Right hindlimb (tissue), 1 donor: ENCODE measurements at places on chromosomes 2 and 18.

- DNase-seq, result no peak
Measured at GRCh38 chr2:99756059-99756458, 266.2 kb upstream of the REV1 start.

- DNase-seq, result no peak
Measured at GRCh38 chr18:32802591-32803451, 30.0 kb upstream of the KLHL14 start.

- no peak for DNase-seq
Measured at GRCh38 chr2:127643439-127644065, 2.4 kb upstream of the GPR17 start.

DNA sequence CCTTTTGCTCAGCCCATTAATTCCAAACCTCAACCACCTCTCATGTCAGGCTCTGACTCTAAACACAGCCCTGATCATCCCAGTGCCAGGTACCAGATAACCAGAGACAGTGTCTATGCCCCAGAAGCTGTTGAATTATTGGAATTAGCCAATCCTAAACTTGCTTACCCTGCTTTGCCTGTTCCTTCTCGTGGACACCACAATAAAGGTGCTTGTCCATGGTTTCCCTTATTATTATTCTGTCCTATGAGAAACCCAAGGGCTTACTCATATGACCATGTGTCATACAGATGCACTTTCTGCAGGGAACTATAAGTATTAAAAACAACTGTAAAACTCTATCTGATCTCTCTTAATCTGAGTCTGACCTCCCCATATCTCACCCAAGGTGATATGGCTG is 2193.8 kb upstream of the PIK3C3 start:
- DNase-seq, result no peak

GRCh38 chr2:105114551-105114950 is 76.7 kb downstream of the MRPS9 start:
- DNase-seq, result no peak

- DNase-seq, result no peak
Measured at GRCh38 chr2:119730671-119731177, 29.0 kb upstream of the PTPN4 start.

GRCh38 chr2:88554189-88554588 is 73.1 kb downstream of the EIF2AK3 start:
- no peak for DNase-seq

DNA sequence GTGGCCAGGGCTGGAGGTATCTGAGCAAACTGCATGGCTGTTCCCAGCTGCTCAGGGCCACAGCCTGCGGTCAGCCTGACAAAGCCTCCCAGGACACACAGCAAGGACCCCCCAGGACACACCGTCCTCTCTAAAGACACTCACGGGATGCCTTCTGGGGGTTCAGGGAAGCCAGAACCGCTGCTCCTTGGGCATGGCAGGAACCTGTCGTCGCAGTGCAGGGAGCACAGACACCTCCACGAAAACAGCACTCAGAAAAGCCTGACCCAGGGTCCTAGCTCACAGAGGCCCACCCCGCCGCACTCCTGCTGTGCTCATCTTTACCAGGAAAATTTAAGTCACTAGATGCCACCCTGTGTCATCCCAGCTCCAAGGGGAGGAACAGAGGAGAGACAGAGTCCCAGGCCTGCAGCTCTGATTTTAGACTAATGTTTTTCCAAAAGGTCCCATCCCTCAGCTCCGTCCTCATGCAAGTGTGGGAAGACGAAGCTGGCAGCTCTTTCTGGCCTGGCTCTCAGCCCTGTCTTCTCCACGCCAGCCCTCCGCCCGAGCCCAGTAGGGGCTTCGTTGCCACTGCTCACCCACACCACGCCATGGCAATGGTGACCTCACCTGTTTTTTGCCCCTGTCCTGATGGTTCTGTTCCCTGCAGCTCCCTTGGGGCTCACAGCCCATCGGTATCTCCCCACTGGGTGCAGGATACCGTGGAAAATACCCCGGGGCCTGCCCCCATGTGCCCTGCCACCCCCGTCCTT is 23.9 kb upstream of the SLC66A3 start:
- no peak for DNase-seq

DNA sequence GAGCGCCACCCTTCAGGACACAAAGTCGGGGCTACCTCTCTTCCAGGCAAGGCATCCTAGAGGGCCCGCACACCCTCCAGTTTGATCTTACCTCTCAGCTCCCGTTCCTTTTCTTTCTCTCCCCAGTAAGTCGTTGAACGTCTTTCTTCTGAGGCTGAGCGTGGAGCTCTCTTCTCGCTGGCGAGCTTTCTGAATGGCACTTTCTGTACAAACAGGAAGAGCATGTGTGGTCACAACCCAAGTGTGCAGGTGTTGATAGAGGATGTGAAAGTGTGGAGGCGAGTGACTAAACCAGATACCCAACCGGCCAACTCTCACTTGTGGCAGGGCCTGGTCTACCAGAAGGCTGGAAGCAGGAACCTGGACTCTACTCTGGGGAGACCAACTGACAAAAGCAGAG is at the start of gene AFF3:
TSS of gene AFF3 (minus strand) at position 198 of the 400 bp plus-strand sequence. CDS start 38,136 bp downstream, outside the sequence.
- no peak for DNase-seq

- no peak for DNase-seq
Measured at GRCh38 chr2:6924101-6924923, 7.1 kb downstream of the RNF144A start.

DNA sequence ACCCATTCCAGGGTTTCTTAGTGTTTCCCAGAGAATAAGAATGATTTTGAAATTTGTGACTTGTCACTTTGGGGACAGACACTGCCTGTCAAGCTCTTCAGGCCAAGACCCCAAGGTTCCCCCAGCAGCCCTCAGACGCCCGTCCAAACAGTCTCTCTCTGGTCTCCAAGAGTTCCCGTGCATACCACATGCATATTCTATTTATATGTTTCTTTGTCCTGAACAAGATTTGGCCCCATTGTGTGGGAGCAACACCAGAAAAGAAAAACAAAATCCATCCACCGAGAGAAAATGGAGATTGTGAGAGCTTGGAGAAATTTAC is 52.2 kb upstream of the CTAGE1 start:
- no peak for DNase-seq

DNA sequence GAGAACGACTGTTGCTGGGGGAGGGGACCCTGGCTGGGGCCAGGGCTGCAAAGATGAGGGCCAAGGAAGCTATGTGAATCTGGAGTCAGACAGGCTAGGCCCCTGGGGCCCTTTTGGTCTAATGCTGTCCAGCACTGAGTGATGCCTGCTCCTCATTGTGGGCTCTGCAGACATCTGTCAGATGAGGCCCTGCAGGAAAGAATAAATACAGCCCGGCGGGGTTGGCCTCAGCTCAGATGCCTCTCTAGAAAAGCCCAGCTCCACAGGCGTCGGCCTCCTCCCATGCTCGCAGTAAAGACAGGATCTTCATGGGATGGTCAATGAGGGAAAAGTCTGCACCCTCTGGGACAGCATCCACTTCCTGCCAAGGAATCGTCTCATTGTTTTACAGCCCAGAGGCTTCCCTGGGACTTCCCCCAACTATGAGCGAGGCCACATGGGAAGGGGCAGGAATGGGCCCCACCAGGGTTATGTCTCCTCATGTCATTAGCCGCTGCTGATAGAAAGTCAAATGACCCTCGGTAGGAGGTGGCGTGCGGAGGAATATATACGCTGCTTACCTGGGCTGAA is 125.8 kb upstream of the GLI2 start:
- DNase-seq, result no peak

GRCh38 chr2:15511686-15512085 is 49.4 kb downstream of the NBAS start:
- no peak for DNase-seq

- DNase-seq, result no peak
Measured at GRCh38 chr2:26651799-26652198, 10.6 kb upstream of the CIB4 start.

DNA sequence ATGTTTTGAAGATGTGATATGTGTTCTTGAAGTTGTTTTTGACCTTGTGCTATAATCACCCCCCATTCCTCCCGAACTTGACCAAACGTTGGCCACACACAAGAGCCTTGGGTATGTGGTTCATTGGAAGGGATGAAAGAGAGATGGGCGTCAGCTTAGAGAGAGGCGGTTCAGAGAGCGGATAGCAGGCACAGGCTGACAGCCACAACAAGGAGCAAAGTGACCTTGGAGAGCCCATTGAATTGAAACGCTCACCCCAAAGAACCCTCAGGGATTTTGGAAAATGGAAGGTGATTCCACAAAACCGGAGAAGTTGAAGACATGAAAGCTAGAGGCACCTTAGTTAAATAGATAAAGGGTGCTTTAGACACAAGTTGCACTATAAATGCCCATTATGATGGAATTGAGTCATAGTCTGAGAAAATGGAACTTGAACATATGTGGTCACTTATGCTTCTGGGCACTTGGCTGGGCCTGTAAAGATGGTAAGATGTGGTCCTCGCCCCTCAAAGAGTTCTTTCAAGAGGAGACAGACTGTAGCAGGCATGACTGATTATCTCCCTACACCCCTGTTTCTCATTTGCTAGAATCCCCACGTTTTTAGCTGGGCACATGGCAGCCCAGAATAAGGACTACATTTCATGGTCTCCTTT is 188.5 kb upstream of the HAAO start:
- DNase-seq, result no peak

DNA sequence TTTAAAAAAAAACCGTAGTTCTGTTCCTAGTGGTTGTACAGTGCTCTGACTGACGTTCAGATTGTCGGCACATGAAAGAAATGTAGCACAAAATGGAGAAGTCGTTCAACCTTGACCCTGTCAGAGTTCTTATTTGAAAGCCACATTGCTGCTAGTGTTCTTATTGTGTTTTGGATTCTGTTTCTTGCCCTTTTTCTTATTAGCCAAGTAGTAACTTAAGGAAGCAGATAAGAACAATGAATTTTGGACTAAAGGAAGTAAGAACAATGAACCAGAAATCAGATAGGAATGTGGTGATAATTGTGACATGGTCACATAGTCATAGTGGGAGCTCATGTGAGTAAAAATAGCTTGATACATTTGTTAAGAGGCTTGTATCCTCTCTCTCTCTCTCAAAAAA is 45.9 kb downstream of the RPIA start:
- no peak for DNase-seq

DNA sequence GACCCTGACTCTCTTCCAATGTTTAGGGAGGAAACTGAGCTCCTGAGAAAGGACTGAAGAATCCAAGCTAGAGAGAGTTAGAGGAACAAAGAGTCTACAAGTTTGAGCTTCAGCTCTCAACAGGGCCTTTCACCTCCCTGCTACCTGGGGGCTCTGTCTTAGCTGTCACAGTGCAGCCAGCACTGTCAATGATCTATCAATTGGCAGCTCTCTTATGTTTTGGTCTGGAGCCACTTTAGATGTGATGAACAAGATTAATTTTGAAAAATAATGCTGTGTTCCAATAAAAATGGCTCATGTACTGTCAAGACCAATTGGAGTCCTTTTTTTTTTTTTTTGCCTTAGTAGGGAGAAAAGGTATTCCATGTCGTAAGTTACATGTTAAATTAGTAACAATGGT is 215.8 kb upstream of the TRIB2 start:
- no peak for DNase-seq

DNA sequence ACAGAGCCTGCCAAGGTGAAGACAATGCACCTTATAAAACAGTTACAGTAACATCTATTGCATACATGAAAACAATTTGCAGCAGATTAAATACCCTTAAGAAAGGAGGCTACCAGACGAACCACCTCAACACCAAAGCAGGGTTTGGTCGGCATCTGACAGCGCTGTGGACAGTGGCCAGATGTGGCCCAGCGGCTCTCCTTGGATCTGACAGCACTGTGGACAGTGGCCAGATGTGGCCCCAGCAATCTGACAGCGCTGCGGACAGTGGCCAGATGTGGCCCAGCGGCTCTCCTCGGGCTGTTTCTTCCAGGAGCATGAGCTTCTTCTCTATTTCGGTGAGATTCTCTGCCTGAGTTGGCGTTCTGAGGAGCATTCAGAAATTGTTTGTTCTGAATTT is 211.6 kb downstream of the ANKRD30B start:
- DNase-seq, result no peak

DNA sequence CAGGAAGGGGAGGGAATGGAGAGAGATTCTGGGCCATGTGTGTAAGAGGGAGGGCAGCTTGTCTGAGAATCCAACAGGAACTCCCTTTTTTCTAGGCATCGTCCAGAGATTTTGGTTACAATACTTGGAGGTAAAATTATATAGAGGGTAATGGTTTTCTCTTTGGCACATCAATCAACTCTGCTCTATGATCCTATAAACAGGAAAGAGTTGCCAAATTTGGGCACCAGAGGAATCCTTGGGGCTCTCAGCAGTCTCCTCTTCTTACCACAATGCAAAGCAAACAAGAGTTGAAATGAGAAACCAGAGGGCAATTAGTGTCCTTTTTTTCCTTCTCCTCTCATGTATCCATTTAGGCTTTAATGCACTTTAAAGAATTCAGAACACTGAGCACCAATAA is 243.4 kb downstream of the SLC8A1 start:
- no peak for DNase-seq

GRCh38 chr2:119723186-119723585 is 36.5 kb upstream of the PTPN4 start:
- no peak for DNase-seq

- DNase-seq, result no peak
Measured at GRCh38 chr2:10091182-10091888, 11.1 kb upstream of the CYS1 start.

GRCh38 chr2:241967467-241968144 is 98.1 kb downstream of the RTP5 start:
- DNase-seq, result no peak

- no peak for DNase-seq
Measured at GRCh38 chr2:113156278-113157117, 17.3 kb upstream of the PSD4 start.

DNA sequence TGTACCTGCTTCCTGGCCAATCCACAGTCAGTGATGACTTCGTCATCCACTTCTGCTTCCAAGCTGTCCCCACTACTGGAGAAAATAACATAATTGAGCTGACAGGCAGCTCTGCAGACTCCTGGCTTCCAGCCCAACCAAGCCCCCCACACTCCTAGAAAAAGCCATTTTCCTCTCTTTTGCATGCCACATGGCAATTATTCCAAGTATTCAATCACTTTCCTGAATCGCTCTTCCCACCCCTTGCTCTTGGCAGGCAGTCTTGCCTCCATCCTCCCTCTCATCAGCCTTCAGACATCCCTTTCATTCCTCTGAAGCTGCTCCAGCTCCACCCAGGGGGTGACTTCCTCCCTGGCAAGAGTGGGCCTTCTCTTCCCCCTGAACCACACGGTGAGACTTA is 14.3 kb upstream of the ST8SIA5 start:
- no peak for DNase-seq

GRCh38 chr18:22213333-22213973 is 44.1 kb downstream of the GATA6 start:
- no peak for DNase-seq

GRCh38 chr2:51650769-51651168 is 618.8 kb upstream of the NRXN1 start:
- no peak for DNase-seq

GRCh38 chr2:241816431-241817121 is 7.6 kb downstream of the NEU4 start:
- no peak for DNase-seq

- no peak for DNase-seq
Measured at GRCh38 chr2:38533180-38533579, 69.5 kb downstream of the HNRNPLL start.

- no peak for DNase-seq
Measured at GRCh38 chr2:212505586-212505985, 33.0 kb downstream of the ERBB4 start.
